ENCODE measurements at places on chromosomes 11 and 22.

- peak; percentile 71 for DNase-seq
Measured at GRCh38 chr22:40654522-40655167, 18.1 kb upstream of the MRTFA start.

DNA sequence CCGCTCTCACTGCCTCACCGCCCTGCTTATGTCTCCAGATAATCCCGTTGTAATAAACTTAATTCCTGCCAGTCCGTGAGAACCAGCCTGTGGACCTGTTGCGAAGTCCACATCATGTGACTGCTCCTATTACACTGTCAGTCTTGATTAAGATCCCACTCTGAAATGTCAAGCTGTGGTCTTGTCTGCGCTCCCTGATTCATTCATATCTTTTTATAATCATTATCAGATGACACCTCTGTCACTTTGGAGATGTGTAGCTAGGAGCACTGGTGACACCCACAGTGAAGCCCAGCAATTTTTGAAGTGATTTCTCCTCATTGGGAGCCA, 377.3 kb downstream of the TBC1D22A start:
- no peak for DNase-seq

GRCh38 chr11:112983887-112984286, 22.7 kb downstream of the NCAM1 start:
- DNase-seq = no peak

- no peak for DNase-seq
Measured at GRCh38 chr22:49953680-49954344, 6.8 kb upstream of the PIM3 start.

DNA sequence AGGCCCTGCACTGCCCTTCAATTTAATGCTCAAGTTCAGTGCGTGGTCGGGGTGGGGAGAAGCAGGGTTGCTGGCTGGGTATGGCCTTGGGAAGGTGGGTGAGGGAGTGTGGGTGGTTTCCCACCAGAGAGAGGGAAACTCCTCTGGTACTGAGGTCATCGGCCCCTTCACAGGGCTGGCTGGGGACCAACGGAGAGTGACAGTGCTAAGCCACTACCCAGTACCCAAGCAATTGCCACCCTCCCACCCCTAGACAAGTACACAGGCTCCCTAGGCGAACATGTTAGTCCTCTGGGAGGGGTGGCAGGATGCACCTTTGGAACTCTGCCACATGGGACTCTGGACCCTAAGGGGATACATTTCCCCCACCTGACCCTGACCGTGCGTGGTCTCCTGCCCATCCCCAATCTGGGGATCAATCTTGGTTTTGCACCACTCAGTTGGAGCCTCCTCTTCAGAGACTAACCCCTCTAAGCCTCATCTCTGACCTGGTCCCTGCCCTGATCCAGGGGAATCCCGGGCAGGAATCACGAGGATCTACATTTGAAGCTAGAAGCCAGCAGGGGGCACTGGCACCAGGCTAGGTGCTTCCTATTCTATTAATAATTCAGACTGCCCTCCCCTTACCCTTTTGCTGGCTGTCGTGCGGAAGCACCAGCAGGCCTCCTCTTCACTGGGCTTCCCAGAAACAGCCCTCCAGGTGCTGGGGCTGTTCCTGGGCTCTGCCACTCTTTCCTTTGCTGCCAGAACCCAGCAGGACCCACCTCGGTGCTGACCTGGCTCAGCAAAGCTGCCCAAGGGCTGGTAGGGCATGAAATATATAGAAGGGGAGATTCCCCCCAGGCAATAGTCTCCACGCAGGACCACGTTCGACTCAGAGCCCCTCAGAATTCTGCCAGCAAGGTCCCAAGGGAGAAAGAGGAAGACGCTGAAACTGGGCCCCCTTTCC, 377.7 kb downstream of the TENM4 start:
- DNase-seq = peak; percentile 55

DNA sequence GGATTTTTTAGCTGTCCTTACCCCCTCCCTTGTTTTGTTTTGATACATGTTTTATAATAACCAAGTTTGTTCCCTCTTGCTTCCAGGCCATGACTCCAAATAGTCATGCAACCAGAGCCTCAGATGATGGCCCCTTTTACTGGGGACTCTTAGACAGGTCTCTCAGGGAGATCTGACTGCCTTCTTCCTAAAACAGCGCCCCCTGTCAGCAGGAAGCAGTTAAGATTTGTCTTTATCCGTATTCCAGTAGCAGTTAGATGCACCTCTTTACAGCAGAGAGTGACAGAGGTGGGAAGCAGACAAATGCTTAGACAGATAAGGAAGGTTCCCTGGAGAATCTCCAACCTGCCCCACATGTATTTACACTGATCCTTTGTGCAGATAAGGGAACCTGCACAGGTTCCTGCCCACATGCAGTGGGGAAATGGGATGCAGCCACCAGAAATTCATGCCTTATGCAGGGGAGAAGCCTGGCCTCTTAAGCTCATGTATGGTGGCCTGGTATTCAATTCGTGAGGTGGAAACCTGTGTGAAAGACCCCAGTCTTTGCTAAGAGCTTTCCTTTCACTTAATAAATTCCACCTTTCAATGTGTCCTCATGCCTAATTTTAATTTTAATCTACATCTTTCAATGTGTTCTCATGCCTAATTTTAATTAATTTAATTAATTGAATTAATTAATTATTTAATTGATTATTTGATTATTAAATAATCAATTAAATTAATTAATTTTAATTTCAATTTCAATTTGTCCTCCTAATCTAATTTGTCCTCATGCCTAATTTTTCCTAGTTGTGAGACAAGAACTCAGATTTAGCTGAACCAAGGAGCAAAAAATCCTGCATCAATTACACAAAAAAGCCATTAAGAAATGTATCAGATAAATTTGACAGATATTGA, 11.5 kb upstream of the GLYAT start:
- no peak for DNase-seq

DNA sequence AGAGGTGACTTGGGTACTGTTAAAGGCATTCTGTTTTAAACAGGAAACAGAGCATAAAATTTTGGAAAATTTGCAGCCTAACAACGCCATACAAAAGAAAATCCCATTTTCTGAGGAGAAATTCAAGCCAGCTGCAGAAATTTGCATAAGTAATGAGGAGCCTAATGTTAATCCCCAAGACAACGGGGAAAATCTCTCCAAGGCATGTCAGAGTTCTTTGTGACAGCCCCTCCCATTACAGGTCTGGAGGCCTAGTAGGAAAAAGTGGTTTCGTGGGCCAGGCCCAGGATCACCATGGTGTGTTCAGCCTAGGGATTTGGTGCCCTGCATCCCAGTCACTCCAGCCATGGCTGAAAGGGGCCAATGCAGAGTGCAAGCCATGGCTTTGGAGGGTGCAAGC, 1333.1 kb upstream of the TENM4 start:
- DNase-seq = no peak

DNA sequence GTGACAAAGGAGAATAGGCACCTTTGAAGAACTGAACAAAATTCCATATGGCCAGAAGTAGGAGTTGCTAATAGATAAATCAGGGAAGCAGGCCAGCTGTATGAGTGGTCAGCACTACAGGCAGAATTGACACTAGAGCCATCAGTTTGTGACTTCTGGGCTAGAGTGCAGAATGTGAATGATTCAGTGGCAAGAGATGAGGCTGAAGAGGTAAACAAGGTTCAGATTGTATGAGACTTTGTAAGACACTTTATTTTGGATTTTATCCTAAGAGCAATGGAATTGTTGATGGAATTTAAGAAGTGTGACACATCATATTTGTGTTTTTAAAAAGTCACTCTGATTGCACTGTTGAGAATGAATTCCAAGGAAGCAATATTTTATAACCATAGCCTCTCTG, 12.9 kb downstream of the BIRC3 start:
- DNase-seq = no peak

DNA sequence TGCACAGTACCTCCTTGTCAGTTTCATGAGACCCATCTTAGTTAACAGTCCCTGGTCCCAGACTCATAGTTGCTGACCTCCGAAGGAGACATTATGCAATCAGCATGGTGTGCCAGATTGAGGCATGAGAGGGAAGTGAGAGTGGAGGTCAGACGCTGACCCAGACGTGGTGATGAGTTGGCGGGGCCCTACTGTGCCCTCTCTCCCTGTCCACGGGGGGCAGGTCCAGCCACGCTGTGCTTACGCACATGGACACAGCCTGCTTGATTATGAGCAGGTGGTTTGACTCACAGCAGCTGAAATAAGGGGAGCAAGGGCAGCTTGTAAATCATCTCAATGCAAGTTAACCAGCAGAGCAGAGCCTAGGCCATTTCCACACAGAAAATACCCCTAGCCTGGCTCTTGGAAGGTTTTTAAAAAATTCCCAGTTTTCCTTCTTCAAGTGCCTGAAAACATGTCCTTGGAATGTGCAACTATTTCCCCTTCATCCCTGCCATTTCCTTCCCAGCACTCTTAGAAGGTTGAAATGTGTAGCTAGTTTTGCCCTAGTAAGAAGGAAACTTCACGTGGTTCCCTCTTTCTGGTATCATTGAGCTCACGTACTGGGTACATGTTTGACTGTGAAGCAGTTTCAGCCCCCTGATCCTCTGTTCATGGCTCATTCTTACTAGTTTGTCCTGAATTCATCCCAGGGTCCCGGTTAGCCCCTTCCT, 122.6 kb upstream of the SORL1-AS1 start:
- no peak for DNase-seq

DNA sequence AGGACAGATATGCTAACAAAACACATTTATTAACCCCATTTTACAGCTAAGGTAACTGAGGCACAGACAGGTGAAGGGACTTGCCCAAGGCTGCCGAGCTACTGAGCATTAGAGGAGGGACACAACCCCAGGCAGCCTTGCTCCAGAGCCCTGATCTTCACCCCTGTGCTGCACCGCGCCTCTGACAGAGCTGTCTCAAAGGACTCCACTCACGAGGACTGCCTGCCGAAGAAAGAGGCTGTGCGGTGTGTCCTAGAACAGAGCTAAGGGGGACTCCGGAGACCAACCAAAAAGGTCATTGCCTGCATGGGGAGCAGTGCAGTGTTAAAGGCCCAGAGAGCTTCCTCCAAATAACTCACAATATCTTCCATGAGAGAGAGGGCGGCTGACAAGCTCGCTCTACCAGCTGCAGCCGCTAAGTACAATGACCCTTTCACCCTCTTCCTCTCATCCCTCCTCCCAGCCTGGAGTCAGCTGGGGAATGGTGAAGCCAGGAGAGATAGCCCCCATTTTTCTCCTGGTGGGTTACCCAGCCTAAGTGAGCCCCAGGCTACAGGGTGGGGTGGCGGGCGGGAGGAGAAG, 119.2 kb downstream of the DSCAML1 start:
- no peak for DNase-seq

- DNase-seq = no peak
Measured at GRCh38 chr11:44312876-44313275, 2.9 kb upstream of the ALX4 start.

DNA sequence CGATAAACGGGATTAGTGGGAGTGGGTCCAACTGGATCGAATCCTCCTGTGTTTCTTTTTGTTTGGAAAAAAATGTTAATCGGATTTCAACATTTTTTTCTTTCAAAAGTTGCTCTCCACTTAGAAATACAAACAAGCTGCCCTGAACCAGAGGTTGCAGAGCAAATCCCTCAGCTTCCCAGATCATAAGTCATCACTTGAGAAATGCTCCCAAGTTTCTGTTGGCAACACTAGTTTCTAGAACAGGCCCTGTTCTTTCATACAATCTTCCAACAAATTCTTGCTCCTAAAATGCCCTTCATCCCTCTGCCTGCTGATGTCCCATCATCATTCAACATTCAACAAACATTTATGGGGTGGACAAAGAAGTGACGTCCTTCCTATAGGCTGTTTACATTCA, 1.3 kb upstream of the MLC1 start:
- DNase-seq = peak; percentile 20

- DNase-seq = peak; percentile 81
Measured at GRCh38 chr11:119680541-119681360, 48.2 kb downstream of the NECTIN1 start.

DNA sequence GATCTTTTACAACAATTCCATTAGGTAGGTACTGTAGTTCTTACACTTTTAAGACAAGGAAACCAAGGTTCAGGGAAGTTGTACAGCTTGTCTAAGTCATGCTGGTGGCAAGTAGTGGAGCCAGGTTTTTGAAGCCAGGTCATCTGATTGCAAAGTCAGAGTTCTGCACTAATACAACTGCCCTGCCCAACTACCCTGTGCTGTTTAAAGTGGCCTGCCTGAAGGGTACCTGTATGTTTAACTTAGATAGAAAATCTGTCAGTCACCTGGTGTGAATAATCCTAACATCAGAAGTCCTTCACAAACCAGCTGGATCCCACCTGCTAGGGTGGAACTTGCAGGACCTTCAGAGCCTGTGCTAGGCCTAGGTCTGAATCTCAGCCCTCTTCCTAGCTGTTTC, 44.2 kb downstream of the ARFGAP2 start:
- DNase-seq = no peak

- DNase-seq = no peak
Measured at GRCh38 chr11:40787224-40787623, 672.2 kb downstream of the LRRC4C start.

Measured in epithelial cell of esophagus (primary cell).